ENCODE measurements at places on chromosomes 2 and 18.

DNA sequence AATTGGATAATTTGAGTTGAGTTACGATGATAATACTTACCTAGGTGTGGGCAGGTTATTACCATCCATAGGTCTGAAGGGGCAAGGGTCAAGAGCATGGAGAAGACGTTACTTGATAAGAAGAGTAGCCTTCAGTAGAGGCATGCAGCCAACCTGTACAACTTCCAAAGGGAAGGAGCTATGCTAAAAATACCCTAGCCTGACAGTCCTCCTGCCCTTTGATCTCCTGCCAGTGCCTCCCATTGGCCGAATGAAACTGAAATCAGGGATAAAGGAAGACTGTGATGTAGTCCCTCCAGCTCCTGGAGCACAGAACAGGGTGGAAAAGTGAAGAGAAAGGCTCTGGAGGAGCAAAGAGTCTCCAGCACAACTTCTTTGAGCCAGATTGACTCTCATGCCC is 487.4 kb downstream of the ADCYAP1 start:
- DNase-seq, result no peak

GRCh38 chr2:7666596-7667259 is 749.5 kb downstream of the RNF144A start:
- DNase-seq, result no peak

GRCh38 chr2:221255862-221256261 is 316.2 kb downstream of the EPHA4 start:
- DNase-seq, result no peak

- DNase-seq, result no peak
Measured at GRCh38 chr2:166057370-166058164, 70.3 kb downstream of the SCN1A start.

GRCh38 chr2:207930747-207931146 is 94.6 kb downstream of the PLEKHM3 start:
- DNase-seq, result no peak

GRCh38 chr2:238090887-238091286 is 9.3 kb upstream of the ESPNL start:
- DNase-seq, result no peak
